ENCODE measurements at places on chromosomes 2 and 18.

DNA sequence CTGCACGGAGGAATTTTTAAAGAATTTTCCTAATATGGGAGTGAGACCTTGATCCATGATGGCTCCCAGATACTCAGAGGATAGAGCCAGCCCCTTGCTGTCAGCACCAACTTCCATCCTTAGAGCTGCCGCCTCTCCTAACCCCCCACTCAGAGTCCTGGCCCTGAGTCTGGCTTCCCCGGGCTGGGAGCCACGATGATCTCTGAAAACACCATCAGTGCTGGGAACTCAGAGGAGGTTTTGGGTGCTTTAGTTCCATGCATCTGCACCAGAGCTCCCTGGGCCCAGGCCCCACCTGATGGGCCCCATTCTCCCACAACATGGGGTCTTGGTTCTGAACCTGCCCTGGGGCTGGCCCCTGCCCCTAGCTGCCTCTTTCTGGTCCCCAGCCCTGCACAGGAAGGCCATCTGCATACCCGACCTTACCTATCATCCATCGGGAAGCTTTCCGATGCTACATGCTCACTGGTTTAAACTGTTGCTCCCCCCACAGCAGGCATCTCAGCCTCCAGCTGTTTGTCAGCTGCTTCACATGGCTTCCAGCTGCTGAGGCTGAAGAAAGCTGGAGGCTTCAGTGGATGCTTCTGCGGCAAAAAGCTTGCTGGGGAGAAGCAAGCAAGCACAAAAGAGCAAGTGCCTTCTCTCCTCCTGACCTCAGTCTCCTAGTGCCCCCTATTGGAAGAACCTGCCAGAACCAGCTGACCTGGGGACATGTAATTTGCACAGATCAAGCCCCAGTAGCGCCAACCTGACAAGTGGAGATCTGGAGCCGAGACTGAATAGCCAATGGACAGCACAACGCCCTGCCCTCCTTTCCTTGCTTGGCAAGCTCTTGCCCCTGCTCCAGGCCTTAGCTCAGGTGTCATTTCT lies 24.2 kb upstream of the RHOB start:
- H3K4me1 ChIP-seq: peaks cover 44% of the 10 kb centered on the region
- no peak for DNase-seq

GRCh38 chr2:12090590-12090989 lies 344.2 kb downstream of the LPIN1 start:
- no peaks in the 10 kb centered on the region for H3K27me3 ChIP-seq
- no peak overlapping the region for H3K4me3 ChIP-seq
- DNase-seq: no peak
- H3K36me3 ChIP-seq: no peaks in the 10 kb centered on the region
- H3K27ac ChIP-seq: no peak overlapping the region

DNA sequence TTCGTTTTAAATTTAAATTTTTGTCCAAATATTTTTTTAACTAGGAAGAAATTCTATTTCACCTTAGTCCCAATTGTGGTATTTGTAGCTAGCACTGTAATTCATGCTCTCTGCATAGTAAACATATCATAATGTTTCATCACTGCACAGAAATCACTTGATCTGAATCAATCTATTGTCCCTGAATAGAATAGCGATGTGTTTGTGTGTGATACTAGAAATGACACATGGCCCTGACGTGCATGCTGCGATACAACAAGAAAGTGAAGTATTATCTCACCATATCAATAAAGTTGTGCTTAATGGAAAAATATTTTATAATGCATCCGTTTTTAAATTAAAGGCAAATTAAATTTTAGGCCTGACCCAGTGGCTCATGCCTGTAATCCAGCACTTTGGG lies 10.0 kb downstream of the TTL start:
- no peaks in the 10 kb centered on the region for H3K36me3 ChIP-seq
- no peak overlapping the region for H3K4me3 ChIP-seq
- H3K27me3 ChIP-seq: no peaks in the 10 kb centered on the region
- DNase-seq: no peak

GRCh38 chr2:104745846-104746245 lies 108.1 kb upstream of the POU3F3 start:
- no peaks in the 10 kb centered on the region for H3K27me3 ChIP-seq
- H3K27ac ChIP-seq: no peak overlapping the region
- no peaks in the 10 kb centered on the region for H3K36me3 ChIP-seq
- H3K4me3 ChIP-seq: no peak overlapping the region
